ENCODE measurements at places on chromosomes 1 and 21. TPM values are rescaled to one million over a fixed set of nuclear protein-coding genes. Genes with fewer than 3 reads are reported as not detected.
A peak's percentile ranks its signal among the peaks of the same experiment; 100 is the strongest.

The HOOK1 gene
- total RNA-seq = 14.7 TPM

The PPM1J gene
- 0.30 TPM for total RNA-seq

The COL9A2 gene
- total RNA-seq = 7.6 TPM

The TMEM167B gene
- total RNA-seq = 45.9 TPM

The MORN1 gene
- 13.4 TPM for total RNA-seq

The SLAMF9 gene
- not detected for total RNA-seq

The TDRD5 gene
- total RNA-seq = 0.15 TPM

The GBP6 gene
- total RNA-seq = 0.68 TPM

DNA sequence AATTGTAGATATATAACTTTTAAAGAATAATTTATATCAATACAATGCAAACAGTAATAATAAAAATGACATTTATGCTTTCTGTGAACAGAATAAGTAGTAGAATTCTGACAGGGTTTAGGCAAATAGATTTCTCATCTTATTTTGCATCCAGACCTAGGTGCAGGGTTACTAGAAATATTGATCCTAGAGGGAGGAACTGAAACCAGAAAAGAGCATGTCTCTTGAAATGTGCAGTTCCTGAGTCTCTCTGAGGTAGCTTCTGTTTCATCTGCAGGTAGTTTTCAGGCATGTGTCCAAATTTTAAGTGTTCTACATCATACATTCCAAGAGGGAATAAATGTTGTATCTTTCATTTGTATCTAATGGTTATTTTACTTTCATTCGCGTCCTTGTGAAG is 631.9 kb upstream of the ADGRL4 start:
- DNase-seq = no peak

GRCh38 chr1:156081917-156082308 is 352 bp downstream of the MEX3A start:
- DNase-seq = no peak

DNA sequence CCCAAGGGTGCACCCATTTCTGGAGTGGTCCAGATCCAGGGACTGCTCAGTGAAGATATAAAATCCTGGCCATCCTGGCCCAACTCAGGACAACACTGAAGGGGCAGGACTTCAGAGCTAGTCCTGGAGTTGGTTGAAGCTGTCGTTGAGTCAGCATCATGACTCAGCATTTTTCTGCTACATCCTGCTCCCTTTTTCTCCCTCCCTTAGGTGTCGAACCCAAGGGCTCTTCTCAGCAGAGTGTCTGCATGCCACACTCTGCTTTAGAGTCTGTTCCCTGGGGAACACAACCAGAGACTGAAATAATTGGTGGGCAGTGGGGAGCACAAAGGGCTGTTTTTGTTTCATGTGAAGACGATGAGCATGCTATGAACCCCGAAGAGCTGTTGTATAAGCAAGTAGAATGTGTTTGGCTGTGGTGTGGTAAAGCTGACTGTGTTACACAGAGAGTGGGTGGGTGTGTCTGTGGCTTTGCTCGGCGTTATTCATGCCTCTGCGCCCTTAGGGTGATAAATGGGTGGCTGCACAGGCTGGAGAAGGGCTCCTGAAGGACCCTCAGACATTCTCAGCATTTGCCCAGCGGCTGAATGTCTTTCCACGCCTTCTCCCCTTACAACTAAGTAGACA is 167.2 kb downstream of the CYYR1 start:
- DNase-seq = no peak

DNA sequence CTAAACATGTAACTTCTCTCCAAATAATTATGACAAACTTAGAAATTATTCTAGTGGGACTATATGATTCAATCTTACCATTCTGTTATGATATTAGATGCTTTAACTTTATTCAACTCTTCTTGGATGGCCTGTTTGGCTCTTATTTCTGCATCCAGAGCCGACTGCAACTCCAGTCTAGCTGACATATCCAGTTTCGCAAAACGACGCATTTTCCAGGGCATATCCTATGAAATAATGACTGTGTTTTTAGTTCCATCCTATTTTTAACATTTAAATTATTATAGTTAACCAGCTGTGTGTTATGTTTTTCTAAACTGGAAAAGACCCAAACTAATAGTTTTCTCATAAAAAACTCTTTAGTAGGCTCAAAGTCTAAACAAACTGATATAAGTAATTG is 133.7 kb downstream of the COQ8A start:
- DNase-seq = no peak

DNA sequence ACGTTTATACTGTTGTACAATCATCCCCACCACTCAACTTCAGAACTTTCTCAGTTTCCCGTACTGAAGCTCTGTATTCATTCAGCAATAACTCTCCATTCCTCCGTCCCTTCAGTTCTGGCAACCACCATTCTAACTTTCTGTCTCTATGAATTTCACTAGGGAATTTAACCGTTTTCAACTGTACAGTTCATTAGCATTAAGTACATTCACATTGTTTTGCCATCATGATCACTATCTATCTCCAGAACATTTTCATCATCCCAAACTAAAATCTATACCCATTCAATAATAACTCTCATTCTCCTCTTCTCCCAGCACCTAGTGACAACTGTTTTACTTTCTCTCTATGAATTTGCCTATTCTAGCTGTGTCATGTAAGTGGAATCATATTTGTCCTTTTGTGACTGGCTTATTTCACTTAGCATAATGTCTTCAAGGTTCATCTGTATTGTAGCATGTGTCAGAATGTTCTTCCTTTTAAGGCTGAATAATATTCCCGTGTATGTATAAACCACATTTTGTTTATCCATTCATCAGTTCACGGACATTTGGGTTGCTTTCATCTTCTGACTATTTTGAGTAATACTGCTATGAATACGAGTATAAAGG is 75.0 kb downstream of the CEP350 start:
- no peak for DNase-seq

- DNase-seq = no peak
Observed at GRCh38 chr1:1049318-1050165, 24.6 kb downstream of the RNF223 start.

GRCh38 chr1:12627296-12627695 is 9.3 kb upstream of the DHRS3 start:
- DNase-seq = no peak

DNA sequence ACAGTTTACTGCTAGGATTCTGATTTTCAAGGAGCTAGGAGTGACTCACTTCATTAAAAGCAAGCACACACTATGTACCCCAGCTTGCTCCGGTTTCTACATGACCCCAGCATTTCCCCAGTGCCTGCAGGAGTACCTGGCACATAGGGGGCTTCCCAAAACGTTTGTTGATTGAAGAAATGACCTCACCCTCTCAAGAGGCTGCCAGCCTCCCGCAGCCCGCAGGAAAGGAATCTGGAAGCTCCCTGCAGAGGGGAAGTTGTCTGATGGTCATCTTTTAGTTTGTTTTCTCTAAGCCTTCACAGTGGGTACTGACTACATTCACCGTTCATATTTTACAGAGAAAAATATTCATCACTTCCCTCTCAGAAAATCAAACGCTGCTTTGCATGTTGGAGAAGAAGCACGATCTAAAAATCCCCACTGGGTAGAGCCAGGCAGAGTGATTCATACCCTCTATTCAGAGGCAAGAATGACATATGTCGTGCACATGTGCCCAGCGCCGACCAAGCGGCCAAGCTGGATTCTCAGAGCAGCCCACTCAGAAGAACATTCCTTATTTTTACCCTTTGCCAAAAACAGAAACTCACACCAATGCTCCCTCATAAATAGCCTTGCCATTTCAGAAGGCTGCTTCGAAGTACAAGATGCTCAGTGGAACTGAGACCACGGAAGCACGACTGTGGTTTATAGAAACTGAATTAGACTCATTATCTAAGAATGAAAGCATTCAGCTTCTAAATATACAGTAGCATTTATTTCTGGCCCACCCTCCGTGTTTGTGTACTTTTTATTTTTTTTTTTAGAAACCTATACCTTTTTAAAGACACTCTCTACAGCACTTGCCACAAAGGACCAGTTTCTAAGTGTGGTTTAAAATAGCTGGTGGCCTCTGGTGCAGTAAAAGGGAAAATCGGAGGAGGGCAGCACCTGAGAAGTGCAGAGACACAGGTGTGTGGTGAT is 143.2 kb downstream of the MIS18A start:
- no peak for DNase-seq

DNA sequence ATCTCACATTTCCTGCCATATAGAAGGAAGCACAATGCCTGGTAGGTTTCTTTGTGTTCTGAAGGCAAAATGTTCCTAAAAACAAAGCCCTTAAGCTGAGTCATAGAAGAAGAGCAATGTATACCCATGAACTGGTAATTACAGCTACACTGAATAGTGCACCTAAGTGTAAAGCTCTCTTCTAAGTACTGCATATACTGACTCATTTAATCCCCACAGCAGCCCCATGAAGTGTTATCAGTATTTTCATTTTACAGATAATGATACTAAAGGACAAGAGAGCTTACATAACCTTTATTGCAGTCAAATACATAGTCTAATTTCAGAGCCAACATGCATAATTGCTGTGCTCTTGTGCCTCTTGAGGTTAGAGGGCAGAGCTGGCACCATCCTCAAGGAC is 239.9 kb downstream of the DPYD start:
- no peak for DNase-seq

GRCh38 chr1:167824163-167824794 is 89.7 kb downstream of the ADCY10 start:
- DNase-seq = no peak

DNA sequence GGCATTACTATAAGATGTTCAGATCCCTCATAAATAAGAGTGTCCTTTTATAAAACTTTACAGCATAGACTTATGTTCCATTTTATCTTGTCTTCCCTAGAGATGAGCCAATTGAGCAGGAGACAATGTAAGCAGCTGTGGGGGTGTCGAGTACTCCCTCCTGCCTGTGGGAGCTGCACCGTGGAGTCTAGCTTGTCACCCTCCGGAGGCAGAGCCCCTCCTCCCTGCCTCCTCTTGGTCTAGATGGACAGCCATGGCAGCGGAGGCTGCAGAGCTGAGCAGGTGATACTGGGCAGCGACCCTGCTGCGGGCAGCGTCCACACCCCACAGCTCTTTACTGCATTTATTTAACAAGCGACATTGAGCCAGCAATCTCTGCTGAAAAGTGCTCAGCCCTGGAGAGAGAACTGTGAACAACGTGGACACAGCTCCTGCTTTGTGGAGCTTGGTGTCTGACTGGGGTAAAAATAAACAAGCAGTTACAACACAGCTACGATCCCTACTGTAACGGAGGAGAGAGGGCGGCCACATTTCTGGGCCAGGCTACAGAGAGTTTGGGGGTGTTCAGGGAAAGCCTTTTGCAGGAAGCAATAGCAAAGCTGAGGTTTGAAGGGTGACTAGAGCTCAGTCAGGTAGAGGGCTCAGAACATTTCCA is 12.8 kb upstream of the KIF21B start:
- DNase-seq = no peak

- DNase-seq = no peak
Observed at GRCh38 chr1:46546210-46546609, 5.2 kb downstream of the KNCN start.

- DNase-seq = peak; percentile 80
Observed at GRCh38 chr1:1421147-1421906, at the start of gene ANKRD65. TSS of gene ANKRD65 (minus strand) at chr1:1421276. CDS start at chr1:1421005, 271 bp downstream.

DNA sequence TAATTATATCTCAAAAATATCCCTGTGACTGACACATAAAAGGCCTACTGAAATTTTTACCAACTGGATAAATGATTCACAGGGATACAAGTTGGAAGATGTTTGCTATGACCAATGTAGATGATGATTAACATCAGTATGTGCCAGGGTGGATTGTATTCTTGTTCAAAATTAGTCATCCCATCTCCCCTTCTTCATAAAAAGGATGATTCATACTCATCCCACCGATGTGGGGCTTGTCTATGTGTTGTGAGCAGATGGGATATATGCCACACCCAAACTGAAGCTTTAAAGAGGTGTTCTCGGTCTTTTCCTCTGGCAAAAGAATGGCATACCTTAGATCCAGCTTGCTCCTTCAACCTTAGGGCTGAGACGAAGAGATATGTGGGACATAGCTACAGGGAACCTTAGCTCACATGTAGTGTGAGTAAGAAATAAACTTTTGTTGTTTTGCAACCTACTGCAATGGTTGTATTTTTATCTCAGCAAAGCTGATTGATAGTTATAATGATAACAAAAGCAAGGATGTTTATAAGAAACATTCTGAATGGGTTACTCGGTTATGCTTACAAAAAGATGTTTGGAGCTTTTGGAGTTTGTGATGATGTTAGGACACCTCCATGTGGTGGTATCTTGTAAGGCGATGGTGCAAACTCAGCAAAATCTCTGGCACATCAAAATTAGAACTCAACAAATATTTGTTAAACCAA is 29.4 kb downstream of the SPATA17 start:
- DNase-seq = no peak

Measured in lower lobe of right lung (tissue), 2 donors.